Activated T-helper 2 cell treated with anti-CD3 and anti-CD28 coated beads, Interferon-gamma antibody, Interleukin-2, Interleukin-4, amounts not matched to agents 10 μg/mL and 5 μg/mL and 100 μg/mL, durations not matched to agents 14 hours and 24 hours and 36 hours (primary cell): ENCODE measurements at places on chromosomes 5 and 9. TPM values are rescaled to one million over a fixed set of nuclear protein-coding genes. Genes with fewer than 3 reads are reported as not detected.

Gene KIAA0825
- total RNA-seq: 0.32 and 0.62 TPM in 2 replicates

GRCh38 chr5:116998024-116998423 is 423.4 kb upstream of the SEMA6A start:
- no peak overlapping the region for H3K27ac ChIP-seq
- H3K27me3 ChIP-seq: no peaks in the 10 kb centered on the region
- no peaks in the 10 kb centered on the region for H3K4me1 ChIP-seq
- H3K4me3 ChIP-seq: no peak overlapping the region
- no peak for DNase-seq

- no peaks in the 10 kb centered on the region for H3K36me3 ChIP-seq
- no peak overlapping the region for H3K27ac ChIP-seq
- H3K4me3 ChIP-seq: no peak overlapping the region
Measured at GRCh38 chr5:92678640-92679039, 902.4 kb downstream of the NR2F1-AS1 start.

- H3K36me3 ChIP-seq: peaks cover 85% of the 10 kb centered on the region
- no peak overlapping the region for H3K4me3 ChIP-seq
- H3K4me1 ChIP-seq: no peaks in the 10 kb centered on the region
Measured at GRCh38 chr9:132334364-132334763, 20.4 kb downstream of the SETX start.

GRCh38 chr5:74586856-74587255 is 53.7 kb downstream of the ENC1 start:
- H3K27me3 ChIP-seq: peaks cover 64% of the 10 kb centered on the region
- no peak for DNase-seq
- H3K27ac ChIP-seq: no peak overlapping the region
- H3K36me3 ChIP-seq: no peaks in the 10 kb centered on the region

DNA sequence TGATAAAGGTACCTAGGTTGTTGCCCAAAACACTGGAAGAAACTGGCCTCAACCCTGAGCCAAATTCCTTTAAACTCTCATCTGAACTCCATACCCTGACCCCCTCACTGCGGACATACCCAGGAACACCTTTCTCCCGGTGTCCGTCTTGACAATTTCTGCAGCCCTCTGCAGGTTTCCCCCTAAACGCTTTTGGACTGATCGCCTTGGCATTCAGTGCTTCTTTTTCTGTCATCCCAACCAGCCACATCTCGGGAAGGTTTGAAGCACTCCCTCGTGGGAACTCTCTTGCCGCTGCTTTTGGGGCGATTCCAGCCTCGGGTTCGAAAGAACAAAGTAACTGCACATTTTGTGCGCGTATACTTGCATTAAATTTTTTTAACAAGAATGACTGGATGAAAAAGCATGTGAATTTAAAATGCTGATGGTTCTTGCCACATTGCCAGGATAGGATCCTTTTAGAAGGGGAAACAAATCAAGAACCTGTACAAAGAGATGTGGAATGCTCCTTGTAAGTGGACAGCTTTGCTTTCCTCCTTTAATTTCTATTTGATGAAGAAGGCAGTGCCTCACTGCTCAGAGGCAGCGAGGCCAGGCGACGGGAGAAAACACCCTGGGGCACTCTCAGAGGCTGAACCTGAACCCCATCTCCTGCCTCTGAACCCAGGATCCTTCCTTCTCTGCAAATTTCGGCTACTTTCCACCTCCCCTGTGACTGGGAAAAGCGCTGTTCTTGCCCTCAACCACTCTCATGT is 615 bp downstream of the PSMD5 start:
- no peak for DNase-seq
- H3K27ac ChIP-seq: peak overlapping the region; percentile 94
- peaks cover 66% of the 10 kb centered on the region for H3K4me1 ChIP-seq
- H3K36me3 ChIP-seq: peaks cover 73% of the 10 kb centered on the region
- peak overlapping the region; percentile 98 for H3K4me3 ChIP-seq

- no peaks in the 10 kb centered on the region for H3K36me3 ChIP-seq
- H3K4me1 ChIP-seq: peaks cover 5% of the 10 kb centered on the region
- H3K27ac ChIP-seq: no peak overlapping the region
- peaks cover 6% of the 10 kb centered on the region for H3K27me3 ChIP-seq
- no peak overlapping the region for H3K4me3 ChIP-seq
- peak; percentile 25 for DNase-seq
Measured at GRCh38 chr9:133251773-133252172, 23.2 kb downstream of the ABO start.

Gene FAM169A
- 1.9 and 2.1 TPM in 2 replicates for total RNA-seq

Gene IL9
- total RNA-seq: 94.0 and 104 TPM in 2 replicates

- no peaks in the 10 kb centered on the region for H3K27me3 ChIP-seq
- DNase-seq: no peak
- H3K27ac ChIP-seq: peak overlapping the region; percentile 90
- H3K36me3 ChIP-seq: no peaks in the 10 kb centered on the region
- H3K4me3 ChIP-seq: peak overlapping the region; percentile 92
- peaks cover 25% of the 10 kb centered on the region for H3K4me1 ChIP-seq
Measured at GRCh38 chr9:127714951-127715469, 453 bp downstream of the PTRH1 start.

DNA sequence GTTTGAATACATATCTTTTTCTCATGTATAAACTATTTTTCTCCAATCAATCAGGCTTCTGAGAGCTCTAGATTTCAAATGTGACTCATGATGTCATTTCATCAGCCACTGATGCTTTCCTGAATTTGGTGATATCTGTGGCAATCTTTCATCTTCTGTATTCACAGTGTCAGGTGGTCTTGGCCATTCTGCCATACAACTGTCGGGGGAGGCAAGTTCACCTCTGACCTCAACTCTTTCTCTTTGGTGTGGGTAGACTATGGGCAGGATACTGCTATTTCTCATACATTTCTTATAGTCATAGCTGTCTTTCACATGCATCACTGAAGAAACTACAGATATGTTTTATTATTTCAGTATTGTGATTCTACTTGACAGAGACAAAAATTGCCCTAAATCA is 414.1 kb upstream of the MEF2C start:
- no peak for DNase-seq
- H3K27me3 ChIP-seq: no peaks in the 10 kb centered on the region
- no peak overlapping the region for H3K27ac ChIP-seq
- H3K4me3 ChIP-seq: no peak overlapping the region

DNA sequence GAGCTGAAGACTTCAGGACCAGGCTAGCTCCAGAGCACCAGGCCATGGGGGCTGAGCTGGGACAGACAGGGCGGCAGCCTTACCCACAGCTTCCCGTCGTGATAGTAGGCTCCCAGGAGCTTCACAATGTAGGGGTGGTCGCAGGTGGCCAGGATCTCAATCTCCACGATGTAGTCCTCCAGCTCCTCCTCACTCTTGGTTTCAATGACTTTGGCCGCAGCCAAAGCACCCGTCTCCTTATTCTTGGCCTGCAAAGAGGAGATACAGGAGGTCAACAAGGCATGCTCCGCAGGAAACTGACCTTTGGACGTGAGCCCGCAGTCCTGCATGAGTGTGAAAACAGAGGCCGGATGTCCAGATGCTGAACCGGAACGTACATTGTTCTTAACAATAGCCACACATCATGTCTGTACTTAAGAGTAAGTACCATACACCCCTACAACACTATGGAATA is 31.5 kb downstream of the STK10 start:
- peak overlapping the region; percentile 39 for H3K27ac ChIP-seq
- no peak for DNase-seq
- H3K36me3 ChIP-seq: peaks cover 73% of the 10 kb centered on the region
- H3K4me1 ChIP-seq: peaks cover 43% of the 10 kb centered on the region
- H3K27me3 ChIP-seq: no peaks in the 10 kb centered on the region

Gene CYLC2
- not detected in 2 replicates for total RNA-seq

Gene EPB41L4A
- total RNA-seq: 0.34 and 0.68 TPM in 2 replicates

DNA sequence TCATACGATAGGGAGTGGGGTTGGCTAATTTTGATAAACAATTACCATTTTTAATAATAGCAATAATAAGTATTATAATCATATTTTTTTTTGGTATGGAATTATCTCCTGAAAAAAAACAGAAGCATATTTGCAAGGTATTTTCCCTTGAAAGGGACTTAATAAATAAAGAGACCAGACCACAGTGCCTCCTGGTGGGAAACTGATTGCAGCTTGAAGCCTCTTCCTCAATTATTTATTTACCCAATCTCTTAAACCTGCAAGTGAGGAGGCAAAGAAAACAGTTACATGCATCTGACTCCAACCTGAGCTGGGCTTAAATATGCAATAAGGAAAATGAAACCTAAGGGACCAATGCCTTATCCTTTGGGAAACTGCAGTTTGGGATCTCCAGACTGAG is 388.1 kb upstream of the ACO1 start:
- no peak for DNase-seq
- H3K27me3 ChIP-seq: no peaks in the 10 kb centered on the region
- no peak overlapping the region for H3K4me3 ChIP-seq

Gene BNC2
- total RNA-seq: not detected in 2 replicates

DNA sequence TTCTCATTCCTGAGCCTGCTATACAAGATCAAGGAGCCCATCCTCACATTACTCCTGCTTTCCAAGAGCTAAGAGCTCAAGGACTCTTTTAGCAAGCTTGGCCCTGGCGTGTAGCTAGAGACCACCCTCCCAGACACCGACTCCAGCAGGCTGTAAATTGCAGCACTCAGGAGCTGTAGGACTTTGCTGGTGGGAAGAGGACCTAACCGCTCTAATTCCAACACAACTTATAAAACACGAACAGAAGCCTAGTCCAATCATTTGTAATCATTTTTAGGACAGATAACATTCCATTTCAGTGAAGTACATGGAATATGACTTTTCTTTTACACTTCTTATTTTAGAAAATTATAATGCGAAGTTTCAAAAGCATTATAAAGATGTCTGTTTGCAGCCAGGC is 219.9 kb downstream of the NXNL2 start:
- peaks cover 2% of the 10 kb centered on the region for H3K27me3 ChIP-seq
- no peak overlapping the region for H3K27ac ChIP-seq
- H3K4me1 ChIP-seq: no peaks in the 10 kb centered on the region
- DNase-seq: no peak
- H3K36me3 ChIP-seq: no peaks in the 10 kb centered on the region

DNA sequence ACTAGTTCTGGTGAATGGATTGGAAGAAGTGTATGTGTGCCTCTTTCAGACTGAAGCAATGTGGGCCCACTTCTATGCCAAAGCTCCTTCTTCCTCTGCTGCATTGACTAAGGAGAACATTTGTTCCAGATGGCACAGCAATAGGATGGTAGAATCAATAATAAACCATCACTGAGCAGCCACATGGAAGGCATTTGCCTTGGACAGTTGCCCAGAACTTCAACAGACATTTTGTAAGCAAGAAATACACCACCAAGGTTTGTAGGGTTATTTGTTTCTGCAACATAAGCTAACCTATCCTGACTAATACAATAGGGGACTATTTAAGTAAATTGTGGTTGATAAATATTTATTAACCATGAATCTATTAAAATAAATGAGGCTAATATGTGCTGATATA is 37.7 kb upstream of the CSNK1G3 start:
- no peak for DNase-seq
- H3K27ac ChIP-seq: no peak overlapping the region
- no peak overlapping the region for H3K4me3 ChIP-seq
- peaks cover 32% of the 10 kb centered on the region for H3K27me3 ChIP-seq
- no peaks in the 10 kb centered on the region for H3K36me3 ChIP-seq

GRCh38 chr9:134236001-134236421 is 71.6 kb upstream of the RNU6ATAC start:
- DNase-seq: no peak
- no peak overlapping the region for H3K4me3 ChIP-seq
- no peaks in the 10 kb centered on the region for H3K4me1 ChIP-seq
- no peaks in the 10 kb centered on the region for H3K36me3 ChIP-seq
- no peaks in the 10 kb centered on the region for H3K27me3 ChIP-seq

Gene ORM2
- total RNA-seq: not detected in 2 replicates

- no peak overlapping the region for H3K4me3 ChIP-seq
- H3K27me3 ChIP-seq: no peaks in the 10 kb centered on the region
- no peak for DNase-seq
Measured at GRCh38 chr9:93436218-93436617, 15.3 kb upstream of the FAM120A start.

DNA sequence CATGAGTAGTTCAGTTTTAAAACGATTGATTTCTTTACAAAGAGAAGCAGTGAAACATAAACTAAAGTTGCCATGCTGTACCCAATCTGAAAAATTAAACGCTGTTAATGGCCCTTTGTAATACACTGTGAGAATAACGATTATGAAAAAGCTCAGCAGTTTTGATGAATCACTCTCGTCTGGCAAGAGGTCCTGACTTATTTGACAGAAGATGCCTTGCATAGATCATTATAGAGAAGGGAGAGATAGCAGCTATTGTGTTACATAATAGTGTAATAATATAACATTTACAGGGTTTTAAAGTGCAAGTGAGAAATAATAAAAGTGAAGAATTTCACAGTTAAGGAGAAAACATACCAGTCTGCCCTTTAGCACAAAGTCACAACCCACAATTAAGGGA is 361.5 kb upstream of the CDH10 start:
- no peaks in the 10 kb centered on the region for H3K36me3 ChIP-seq
- H3K27me3 ChIP-seq: no peaks in the 10 kb centered on the region
- H3K27ac ChIP-seq: no peak overlapping the region
- no peak for DNase-seq
- H3K4me3 ChIP-seq: no peak overlapping the region
- no peaks in the 10 kb centered on the region for H3K4me1 ChIP-seq

Gene COL23A1
- not detected in 2 replicates for total RNA-seq

- no peaks in the 10 kb centered on the region for H3K36me3 ChIP-seq
- no peaks in the 10 kb centered on the region for H3K27me3 ChIP-seq
- no peaks in the 10 kb centered on the region for H3K4me1 ChIP-seq
Measured at GRCh38 chr5:29614206-29614605, 1579.3 kb upstream of the CDH6 start.

Gene LIX1
- not detected in 2 replicates for total RNA-seq

Gene CARD9
- 16.2 and 17.6 TPM in 2 replicates for total RNA-seq
